ENCODE measurements at places on chromosomes 16 and 17.

DNA sequence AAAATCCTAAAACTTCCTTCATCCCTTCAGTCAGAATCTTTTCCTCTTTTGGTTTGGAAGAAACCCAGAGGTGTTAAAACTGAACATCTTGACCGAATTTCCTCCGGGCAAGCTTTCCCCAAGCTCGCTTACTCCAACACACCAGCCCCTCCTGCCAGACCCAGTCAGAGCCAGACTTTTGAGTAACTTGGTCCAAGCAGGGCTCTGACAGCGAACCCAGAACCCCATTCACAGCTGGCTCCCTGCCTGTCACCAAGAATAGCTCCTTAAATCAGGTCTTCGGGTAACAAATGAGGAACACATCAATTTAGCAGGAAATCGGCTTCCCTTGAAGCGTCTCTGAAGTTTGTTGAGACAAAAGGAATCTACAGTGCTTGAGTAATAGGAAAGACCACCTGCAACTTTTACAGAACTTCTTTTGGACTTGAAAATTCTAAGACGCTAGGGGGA is 27.3 kb downstream of the GAS7 start:
- no peak for DNase-seq

DNA sequence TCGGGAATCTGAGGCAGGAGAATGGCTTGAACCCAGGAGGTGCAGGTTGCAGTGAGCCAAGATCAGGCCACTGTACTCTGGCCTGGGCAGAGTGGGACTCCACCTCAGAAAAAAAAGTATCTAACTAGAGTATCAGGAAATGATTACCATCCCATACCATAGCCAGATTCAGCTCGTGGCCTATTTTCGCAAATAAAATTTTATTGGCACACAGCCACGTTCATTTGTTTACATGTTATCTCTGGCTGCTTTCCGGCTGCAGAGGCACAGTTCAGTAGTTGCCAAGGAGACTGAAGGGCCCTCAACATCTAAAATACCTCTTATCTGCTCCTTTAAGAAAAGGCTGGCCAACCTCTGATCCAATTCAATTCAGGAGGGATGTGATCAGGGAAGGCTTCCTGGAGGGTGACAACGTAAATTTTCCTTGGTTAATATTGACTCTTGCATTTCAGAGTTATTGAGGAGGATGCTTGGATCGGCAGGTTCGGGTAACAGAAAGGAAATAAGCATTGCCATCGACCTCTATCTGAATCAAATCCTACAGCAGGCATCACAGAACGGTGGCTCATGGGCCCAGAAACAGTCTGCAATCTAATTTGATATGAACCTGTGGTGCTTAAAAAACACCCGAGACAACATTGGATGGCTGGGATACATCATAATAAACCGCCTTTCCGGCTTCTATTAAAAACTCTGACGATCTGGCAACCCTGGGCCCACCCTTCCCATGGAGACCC is 73.8 kb downstream of the XYLT1 start:
- peak; percentile 41 for DNase-seq

DNA sequence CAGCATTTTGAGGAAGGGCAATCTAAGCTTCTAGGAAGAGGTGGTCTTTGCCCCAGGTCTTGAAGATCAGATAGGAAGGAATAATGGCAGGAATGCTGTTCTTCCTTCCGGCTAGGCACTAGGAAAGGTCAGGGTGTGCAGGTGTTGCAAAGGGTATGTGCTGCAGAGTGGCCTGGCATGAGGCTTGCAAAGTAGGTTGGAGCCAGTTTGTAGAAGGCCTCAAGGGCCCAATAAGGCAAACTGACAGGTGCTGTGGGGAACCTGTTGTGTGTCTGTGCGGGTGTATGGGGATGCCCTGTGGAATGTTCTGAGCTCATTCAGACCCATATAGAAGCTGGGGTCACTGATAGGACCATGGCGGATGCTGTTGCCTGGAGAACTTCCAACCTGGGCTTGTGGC is 12.7 kb downstream of the MSI2 start:
- DNase-seq, result no peak

GRCh38 chr17:10089196-10089804 is 109.1 kb downstream of the GAS7 start:
- no peak for DNase-seq

DNA sequence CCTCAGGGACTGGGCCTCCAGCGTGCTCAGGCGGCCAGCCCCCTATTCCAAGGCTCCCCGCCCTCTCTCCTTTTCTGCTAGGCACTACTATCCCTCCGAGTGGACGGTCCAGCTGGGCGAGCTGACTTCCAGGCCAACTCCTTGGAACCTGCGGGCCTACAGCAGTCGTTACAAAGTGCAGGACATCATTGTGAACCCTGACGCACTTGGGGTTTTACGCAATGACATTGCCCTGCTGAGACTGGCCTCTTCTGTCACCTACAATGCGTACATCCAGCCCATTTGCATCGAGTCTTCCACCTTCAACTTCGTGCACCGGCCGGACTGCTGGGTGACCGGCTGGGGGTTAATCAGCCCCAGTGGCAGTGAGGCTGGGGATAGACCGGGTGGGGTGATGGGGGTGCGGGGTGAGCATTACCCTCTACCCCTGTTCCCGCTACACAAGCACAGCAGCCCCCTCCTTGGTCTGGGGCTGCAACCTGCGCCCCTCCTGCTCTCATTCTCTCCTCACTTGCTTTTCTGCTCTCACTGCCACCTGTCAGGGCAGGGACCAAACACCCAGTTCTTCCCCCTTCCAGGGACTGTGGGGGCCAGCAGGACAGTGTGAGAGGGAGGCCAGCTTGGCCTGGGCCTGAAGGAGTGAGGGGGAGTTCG is 1.1 kb downstream of the PRSS41 start:
- no peak for DNase-seq

- no peak for DNase-seq
These were observed 3.8 kb downstream of the ERCC4 start for GRCh38 chr16:13923703-13924298.

DNA sequence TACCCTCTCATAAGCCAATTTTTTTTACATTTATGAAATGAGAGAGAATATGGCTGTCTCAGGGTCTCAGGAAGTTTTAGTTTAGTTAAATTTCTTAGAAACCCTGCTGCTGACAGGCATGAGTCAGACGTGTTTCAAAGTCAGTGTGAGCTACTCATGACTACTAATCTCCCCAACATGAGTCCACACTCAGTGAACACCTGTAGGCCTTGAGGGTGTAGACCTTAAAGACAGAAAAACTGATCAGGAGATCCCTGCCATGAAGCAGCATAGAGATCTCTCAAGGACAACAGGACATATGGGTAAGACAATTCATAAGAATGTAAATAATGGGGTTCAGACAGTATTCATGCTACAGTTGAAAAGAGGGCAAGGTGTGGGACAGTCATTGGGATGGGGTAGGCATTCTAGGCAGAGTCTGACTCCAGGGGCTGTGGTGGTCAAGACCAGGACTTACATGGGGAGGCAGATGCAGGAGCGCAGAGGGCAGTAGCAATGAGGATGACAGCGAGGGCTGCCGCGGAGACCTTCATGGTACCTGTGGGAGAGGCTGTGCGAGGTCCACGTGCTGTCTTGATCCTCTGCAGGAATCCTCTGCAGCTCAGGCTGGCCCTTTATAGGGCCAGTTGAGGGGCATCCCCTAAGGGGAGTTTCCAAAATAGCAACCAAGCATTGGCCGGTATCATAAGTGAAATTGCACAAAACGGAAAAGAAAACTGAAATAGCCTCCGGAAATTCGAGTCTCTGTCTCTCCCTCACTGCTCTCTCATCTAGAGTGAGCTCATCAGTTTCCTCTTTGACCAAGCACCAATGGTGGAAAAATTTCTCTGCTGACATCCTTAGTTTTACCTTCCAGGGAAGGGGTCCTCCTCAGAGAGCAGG is at the start of gene CCL5:
CCL5 (minus strand) TSS at position 588 of the 882 bp plus-strand sequence.
- DNase-seq, result peak; percentile 39

DNA sequence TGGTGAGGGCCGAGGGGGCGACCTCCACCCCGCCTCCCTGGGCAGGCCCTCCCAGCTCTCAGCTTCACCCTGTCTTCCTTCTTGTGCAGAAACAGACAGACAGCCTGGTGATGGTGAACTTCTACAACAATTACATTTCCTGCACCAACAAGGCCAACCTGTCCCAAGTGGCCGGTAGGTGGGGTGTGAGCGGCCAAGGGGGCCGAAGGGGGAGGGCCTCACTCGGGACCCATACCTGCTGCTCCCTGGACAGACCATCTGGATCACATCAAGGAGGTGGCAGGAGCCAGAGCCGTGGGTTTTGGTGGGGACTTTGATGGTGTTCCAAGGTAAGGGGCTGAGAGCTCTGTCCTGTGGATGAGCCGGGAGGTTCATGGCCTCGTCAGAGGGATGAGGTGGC is 20.1 kb downstream of the CHMP1A start:
- no peak for DNase-seq

- DNase-seq, result no peak
These were observed 50.1 kb downstream of the B9D1 start for GRCh38 chr17:19312406-19312805.

DNA sequence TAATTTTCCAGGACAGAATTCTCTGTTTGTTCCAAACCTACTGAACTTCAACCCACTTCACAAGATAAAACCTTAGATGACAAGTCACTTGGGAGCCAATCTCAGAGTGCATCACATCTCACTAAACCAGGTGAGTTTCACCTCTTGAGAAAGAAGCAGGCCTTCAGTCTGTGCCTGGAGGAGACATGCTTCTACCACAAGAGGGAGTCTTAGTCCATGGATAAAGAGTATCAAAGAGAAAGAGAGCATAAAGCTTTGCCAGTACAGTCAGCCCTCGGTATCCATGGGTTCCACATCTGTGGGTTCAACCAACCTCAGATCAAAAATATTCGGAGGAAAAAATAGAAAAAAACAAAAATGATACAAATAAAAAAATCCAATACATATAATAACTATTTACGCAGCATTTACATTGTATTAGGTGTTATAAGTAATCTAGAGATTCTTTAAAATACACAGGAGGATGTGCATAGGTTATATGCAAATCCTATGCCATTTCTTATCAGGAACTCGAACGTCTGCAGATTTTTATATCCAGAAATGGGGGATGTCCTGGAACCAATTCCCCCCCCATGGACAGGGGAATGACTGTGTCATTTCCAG is 37.7 kb downstream of the DUSP14 start:
- no peak for DNase-seq

DNA sequence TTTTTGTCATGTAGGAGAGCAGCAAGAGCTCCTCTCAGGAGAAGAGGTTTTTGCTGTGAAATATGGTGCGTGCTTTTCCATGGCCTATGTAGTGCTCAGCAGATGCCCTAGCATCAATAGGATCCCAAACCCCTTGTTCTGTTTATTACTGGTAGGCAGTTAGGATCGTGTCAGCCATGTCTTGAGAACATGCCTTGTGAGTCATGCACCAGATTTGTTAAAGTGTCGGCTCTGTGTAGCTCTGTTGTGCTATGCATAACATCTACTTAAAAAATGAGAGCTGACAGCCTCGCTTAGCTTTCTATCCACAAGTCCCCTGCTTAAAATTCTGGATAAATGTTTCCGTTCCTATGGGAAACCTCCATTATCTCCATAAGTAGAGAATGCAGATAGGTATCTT is 4.4 kb upstream of the EIF4A3 start:
- DNase-seq, result no peak

DNA sequence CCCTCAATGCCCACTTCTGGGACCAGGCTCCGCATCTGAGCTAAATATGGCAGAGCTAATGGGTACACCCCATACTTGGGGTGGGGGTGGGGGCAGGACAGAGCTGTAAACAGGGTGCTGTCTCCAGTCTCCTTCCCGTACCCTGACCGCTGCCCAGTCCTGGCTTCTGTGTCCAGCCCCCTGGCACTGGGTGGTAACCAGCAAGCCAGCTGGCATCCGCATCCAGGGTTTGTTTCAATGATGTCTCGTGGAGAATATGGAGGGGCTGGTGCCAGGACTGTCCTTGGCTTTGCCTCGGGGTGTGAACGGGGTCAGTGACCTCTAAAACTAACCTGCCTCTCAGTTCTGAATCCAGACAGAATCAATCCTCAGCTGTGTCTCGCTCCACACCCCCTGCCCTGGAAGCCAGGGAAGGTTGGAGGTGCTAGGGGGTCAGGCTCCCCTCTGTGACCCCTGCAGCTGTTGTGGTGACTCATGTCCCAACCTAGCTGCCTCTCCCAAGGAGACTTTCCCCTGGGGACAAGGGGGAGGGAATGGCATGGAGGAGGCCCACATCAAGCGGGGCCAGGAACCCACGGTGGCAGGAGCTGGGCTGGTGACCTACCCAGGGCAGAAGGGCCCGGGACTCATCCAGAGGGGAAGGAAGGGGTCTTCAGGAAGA is 1.5 kb upstream of the PNMT start:
- DNase-seq, result no peak

DNA sequence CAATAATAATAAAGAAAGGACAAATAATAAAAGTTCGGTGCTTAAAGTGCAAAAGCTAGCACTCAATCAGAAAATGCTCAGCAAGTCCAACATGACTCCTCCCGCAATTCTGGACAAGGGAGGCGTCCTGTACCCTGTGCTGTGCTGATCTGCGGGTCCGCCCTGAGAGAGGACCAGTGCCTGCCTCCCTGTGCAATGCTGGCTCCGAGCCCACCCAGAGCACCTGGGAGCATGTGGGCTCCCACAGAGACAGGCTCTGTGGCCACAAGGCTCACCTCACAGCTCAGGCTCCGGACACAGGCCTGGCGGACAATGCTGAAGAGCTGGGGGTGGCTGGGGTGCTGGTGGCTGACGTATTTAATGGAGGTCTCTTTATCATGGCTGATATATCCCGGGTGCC is 11.1 kb downstream of the FLCN start:
- DNase-seq, result no peak

- no peak for DNase-seq
These were observed 8.0 kb upstream of the APPBP2 start for GRCh38 chr17:60534010-60534555.

DNA sequence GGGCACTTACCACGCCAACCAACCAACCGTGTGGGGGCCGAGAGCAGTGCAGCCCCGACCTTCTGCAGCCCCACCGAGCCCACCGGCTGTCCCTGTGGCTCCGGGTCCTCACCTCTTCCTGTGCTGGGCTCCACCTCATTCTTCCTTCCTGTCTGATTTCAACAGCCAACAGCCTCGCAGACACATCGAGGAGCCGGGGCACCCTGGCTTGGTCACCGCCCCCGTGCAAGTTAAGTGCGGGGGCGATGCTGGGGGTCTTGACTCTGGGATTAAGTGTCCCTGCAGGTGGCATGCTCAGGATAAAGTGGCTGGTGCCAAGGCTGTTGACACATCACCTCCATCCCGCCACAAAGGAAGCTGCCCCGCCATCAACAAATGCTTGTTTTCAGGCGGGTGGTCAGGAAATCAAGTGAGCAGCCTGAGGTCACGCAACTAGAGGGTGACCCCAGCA is at the start of gene NLRC3:
NLRC3 (minus strand) TSS at position 102 of the 451 bp plus-strand sequence. CDS start 12,367 bp downstream, outside the sequence.
- DNase-seq, result peak; percentile 34

DNA sequence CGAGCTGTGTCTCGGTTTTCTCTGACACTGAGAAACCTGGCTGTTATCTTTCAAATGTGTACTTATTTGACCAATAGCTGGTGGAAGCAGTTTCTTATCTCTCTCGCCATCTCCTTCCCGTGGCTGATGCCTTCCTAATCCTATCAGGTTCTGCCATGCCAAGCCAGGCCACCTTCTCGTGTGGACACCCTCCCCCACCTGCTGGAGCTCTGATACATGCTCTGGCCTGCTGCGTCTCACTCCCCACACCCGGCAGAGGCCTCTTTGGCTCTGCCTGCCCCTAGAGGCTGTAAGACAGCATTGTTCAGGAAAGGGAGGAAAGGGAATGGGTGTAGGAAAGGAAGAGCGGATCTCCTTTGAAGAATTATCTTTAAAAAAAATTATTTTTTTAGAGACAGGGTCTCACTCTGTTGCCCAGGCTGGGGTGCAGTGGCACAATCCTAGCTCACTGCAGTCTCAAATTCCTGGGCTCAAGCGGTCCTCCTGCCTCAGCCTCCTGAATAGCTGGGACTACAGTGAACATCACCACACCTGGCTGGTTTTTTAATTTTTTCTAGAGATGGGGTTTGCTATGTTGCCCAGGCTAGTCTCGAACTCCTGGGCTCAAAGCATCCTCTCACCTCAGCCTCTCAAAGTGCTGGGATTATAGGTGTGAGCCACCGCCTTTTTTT is 7.5 kb upstream of the ARMC5 start:
- DNase-seq, result no peak
